ENCODE measurements at places on chromosomes 1 and 21.

DNA sequence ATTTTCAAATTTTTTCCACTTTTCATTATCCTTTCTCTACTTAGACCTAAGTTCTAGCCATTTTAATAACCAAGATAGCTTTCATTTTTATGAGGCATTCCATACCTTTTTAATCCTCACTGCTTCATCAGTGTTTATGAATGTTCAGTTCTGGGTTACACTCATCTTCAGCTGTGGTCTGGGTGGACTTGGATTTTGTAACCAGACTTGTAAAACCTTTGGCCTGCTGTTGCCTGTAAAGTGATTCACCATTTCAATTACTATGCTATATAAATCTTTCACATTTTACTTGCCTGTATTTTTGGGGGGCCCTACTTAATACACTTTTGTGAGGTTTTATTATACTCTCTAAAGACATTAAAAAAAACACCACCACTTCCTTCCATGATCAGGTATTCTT lies 46.2 kb downstream of the USP25 start:
- DNase-seq: no peak

DNA sequence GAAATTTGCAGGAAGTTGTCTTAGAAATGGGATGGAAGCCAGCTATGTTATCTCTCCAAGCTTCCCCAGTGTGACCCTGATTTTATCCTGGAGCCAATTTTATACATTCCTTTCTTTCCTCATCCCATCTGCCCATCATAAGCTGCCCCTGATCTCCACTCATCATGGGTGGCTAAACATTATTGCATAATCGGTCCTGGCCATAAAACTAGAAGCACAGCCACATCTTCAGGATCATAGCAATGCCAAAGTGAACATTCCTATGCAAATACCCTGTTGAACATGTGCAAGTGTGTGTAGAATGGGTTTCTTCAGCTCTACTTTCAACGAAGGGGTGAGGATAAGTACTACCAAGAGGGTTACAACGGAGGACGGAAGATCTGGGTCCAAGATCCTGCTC lies 50.6 kb upstream of the COG2 start:
- DNase-seq: no peak

DNA sequence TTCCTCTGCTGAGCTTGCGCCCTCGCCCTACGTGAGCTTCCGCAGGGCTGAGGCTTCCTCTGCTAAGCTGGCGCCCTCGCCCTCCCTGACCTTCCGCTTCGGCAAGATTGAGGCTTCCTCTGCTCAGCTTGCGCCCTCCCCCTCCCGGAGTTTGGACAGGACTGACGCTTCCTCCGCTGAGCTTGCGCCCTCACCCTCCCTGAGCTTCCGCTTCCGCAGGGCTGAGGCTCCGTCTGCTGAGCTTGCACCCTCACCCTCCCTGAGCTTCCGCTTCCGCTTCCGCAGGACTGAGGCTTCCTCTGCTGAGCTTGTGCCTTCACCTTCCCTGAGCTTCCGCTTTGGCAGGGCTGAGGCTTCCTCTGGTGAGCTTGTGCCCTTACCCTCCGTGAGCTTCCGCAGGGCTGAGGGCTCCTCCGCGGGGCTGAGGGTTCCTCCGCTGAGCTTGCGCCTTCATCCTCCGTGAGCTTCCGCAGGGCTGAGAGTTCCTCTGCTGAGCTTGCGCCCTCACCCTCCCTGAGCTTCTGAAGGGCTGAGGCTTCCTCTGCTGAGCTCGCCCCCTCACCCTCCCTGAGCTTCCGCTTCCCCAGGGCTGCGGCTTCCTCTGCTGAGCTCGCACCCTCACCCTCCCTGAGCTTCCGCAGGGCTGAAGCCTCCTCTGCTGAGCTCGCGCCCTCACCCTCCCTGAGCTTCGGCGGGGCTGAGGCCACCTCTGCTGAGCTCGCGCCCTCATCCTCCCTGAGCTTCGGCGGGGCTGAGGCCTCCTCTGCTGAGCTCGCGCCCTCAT lies 753.6 kb upstream of the TPTE start:
- DNase-seq: no peak

DNA sequence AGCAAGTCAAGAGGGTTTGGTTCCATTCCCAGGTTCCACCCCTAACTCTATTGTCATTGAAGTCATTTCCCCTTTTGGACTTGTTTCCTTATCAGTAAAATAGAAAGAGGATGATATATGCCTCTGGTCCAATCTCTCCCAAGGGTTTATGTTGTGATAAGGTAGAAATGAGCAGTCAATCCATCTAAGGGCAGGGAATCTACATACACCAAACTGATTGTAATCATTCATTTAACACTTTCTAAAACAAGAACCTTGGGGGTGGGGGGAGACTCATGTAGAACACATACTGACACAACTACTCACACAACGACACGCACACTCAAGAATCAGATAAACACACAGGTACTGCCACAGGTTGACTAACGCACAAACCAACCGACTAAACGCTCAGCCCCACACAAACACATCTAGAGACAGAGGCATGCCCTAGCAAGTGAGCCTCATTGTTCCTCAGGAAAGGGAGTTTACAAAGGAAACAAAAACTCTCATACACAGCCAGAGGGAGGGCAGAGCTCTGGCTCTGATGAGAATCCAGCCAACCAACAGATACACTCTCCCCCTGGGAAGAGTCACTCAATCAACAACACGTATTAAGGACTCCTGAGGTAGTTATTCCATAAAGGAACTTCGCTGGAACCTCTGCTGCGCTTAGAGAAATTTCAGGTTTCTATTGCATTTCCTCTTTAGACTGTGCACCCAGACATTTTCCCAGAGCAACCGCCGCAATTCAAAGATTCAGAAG lies 1.0 kb downstream of the F11R start:
- DNase-seq: no peak

- DNase-seq: no peak
Measured at GRCh38 chr1:47701741-47702515, 264.1 kb downstream of the FOXD2 start.

Measured in GOT3 (cell line).